ENCODE measurements at places on chromosomes 3 and 15.

- DNase-seq: no peak
Measured at GRCh38 chr3:13863965-13864595, 15.8 kb downstream of the WNT7A start.

DNA sequence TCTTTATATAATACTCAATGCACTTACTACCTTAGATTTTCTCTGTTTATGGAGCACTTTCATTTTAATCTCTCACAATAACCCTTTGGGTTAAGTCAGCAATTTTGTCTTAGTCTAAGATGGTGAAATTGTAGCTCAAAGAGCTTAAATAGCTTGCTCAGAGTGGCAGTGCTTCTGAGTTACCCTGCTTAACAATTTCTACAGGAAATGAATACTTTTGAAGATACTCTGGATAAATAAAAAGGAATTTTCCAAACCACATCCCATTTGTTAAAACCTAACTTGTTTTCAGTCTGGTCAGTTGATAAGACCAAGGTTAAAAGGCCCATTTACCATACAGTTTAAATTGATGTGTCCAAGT is 37.2 kb downstream of the HMG20A start:
- no peak for DNase-seq

DNA sequence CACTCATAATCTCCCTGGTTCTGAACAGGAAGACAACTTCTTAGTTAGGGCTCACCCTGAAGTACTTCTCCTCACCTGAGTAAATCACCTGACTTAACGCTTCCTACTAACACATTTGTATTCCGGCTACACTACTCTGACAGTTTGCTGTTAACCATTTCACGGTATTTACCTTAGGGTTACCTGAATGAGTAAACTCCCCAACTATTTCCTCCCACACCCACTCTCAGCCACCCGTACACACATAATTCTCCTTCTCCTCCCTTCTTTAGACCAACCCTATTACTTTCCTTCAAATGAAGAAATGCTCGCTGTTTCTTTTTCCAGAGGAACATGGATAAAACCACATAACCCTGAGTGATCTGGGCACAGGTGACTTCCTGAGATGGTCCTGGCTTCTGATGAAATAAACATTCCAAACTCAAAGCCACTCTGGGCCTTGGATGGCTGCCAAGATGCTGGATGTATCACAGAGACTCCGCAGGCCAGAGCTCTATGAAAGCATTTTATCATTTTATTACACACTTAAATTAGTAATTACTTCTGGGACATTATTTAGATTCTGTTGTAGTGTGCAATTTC is 183.6 kb upstream of the ATP11B start:
- DNase-seq: no peak

- DNase-seq: no peak
Measured at GRCh38 chr3:170716172-170716805, 130.4 kb upstream of the SLC7A14 start.

GRCh38 chr3:106824856-106825255 is 552.4 kb upstream of the CCDC54 start:
- DNase-seq: peak; percentile 42

GRCh38 chr3:43960448-43960840 is 269.7 kb downstream of the ABHD5 start:
- DNase-seq: no peak

- no peak for DNase-seq
Measured at GRCh38 chr3:179074656-179075055, 3.0 kb upstream of the ZMAT3 start.

DNA sequence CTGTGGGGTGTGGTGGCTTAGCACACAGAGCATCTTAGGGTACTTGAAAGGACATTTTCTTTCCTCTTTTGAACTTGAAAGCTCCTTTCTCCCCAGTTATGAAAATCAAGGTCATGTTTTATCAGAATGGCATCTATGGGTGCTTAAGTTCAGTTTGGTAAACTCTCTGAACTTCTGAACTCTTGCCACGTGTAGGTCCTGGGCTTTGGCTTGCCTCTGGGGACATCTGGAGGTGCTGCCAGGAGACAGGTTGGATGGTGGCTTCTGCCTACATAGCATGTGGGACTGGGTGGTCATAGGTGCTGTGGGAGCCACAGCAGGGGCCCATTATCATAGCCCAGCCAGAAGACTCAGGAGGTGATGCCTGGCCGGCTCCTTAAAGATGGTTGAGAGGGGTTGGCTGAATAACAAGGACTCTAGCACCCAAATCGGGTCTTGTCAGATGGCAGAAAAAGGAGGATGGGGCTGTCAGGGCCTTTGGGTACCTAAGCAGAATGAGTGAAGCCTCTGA is 15.6 kb downstream of the GHRL start:
- DNase-seq: no peak

DNA sequence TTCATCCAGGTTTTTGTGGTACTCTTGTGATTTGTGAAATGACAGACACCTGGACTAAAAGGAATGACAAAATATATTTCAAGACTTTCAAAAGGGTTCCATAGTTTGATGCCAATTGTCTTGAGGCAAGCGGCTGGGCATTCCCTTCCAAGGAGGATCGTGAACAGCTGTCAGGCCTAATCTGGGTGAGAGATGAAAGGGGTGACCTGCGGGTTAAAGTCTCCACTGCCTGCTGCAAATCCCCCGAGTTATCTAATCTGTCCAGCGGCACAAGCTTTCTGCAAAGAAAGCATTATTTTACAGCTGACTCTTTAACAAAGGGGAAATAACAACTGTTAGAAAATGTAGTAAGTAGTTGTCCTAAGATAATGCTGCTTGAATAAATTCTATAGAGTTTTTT is 128.7 kb upstream of the MB21D2 start:
- no peak for DNase-seq

DNA sequence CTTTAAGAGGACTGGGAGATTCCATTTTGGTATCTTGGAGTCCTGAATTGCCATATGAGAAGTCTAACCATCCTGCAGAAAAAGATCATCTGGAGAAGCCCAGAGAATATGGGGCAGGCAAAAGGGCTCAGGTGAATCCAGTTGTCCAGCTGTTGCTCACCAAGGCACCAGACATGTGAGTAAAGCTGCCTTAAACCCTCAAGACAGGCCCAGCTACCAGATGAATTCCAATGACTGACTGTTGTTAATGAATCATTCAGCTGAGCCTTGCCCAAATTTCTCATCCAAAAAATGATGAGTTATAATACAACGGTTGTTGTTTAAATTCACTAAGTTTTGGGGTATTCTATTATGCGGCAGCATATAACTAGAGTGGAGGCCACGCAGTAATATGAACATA is 22.0 kb upstream of the NANOGP8 start:
- no peak for DNase-seq

DNA sequence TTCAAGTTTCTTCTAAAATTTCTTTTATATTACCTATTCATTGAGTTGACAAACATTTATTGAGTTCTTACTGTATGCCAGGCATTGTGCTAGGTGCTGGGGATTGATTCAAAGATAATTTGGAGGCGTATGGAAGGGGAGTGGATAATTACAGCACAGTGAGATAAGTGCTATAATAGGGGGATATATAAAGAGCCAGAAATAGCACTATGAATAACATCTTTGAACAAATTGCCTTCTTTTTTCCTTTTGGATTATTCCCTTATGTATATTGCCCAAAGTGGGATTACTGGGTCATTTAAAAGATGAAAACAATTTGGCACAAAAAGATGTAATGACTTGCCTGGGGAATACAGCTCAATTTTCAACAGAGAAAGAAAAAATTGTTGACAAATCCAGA is 64.6 kb downstream of the LPP start:
- no peak for DNase-seq

- no peak for DNase-seq
Measured at GRCh38 chr3:188255190-188255589, 101.2 kb downstream of the LPP start.

DNA sequence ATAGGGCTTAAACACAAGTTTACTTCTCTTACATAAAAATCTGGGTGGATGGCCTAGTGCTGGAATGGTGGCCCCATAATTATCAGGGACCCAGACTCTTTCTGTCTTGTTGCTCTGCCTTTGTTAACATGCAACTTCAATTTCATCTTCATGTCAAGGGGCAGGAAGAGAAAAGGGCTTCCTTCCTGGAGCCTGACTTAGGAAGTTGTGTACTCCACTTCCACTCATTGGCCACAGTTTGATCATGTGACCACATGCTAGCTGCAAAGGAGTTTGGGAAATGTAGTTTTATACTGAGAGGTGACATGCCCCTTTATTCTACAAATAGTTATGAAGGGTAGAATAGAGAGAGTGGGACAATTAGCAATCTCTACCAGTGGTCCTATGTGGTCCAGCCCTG is 39.3 kb downstream of the RHCG start:
- no peak for DNase-seq

GRCh38 chr15:78437107-78437761 is 782 bp upstream of the IREB2 start:
- DNase-seq: no peak

DNA sequence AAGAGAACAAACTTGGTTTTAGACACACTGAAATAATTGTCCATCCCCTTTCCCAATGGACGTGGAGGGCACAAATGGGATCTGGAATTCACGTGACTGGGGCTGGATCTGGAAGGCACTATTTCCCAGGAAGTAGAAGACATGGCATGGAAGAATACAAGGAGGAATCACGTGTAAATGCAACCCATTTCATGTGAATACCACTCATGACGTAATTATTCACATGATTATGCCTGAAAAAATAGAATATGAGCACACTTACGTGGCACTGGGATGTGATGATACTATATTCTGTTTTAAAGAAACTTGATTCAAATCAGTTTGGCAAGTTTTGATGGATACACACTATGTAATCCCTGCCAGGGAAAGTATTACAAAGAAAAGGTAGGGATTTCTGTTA is 477.3 kb downstream of the GABRG3 start:
- DNase-seq: no peak

DNA sequence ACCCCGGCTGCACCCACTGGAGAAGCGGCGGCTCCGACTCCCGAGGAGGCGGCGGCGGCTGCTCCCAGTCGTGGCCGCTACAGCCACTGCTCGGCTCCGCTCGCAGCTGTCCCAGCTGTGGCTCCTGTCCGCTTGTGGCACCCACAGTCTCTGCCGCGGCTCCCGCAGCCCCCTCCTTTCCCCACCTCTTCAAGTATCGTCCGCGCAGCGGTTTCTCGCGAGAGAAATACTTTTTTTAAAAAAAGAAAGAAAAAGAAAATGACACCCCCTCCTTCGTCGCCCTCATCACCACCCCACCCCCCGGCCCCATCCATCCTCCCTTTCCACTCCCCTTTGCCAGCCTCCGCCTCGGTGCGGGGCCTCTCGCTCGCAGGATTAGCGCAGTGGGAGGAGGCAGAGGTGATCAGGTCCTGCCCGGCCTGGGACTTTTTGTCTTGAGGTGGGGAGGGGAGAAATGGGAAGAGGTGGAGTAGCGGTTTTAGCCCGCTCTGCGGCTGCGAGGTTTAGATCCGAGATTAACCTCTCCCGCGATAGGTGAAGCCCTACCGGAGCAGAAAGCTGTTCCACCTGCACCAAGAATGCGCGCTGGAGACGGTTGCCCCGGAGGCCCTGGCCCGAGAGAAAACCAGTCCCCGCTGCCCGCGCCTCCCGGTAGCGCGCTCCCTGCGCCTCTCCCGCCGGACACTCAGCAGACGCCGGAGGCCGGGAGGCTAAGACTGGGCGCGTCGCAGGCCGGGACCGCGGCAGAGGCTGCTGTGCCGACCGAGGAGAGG is at the start of gene FBN1:
Gene FBN1, minus strand, starts transcription at position 152 of the 773 bp plus-strand sequence. CDS start 940 bp downstream, outside the sequence.
- peak; percentile 88 for DNase-seq

GRCh38 chr15:85473455-85473854 is 93.1 kb downstream of the AKAP13 start:
- DNase-seq: no peak

Data from endothelial cell of umbilical vein (primary cell).